ENCODE measurements at places on chromosomes 13 and 19.

DNA sequence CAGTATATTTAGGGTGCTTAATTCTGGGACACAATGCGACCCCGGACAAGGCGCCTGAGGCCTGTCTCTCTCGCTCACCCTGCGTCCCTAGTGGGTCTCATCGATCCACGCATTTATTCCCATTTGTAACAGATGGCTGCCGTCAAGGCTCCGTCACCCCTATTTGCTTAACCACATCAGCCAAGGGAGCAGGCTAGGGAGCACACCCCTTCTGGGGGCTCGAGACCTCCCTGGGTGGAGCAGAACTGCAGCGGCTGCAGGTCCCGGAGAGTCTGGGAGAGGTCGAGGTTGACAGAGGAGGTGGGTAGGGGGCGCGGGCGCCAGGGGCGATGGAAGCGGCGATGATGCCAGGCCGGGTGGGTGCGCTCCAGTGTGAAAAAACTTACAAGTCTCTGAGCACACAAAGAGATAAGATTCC lies 507 bp downstream of the ALG5 start:
- DNase-seq, result no peak

- DNase-seq, result no peak
Measured at GRCh38 chr13:105363261-105364190, 1171.9 kb downstream of the EFNB2 start.

DNA sequence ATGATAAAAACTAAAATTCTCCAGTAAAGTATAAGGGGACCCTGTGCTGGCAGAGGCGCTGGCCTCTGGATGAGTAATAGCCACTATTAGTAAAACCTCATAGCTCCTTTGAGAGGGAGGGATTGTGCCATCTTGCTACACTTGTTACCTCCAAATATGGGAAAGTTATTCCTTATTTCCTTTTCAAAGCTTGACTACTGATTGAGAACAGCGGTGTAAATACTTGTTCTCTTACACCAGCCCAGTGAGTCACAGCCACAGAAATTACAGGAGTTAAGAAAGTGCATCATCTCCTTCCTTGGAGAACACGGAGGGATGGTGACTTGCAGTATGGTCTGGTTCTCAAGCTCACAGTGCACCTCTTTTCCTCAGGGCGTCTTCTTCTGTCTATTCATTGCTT lies 379.0 kb downstream of the EFNB2 start:
- no peak for DNase-seq

GRCh38 chr13:31970231-31970930 lies 61.2 kb upstream of the FRY start:
- no peak for DNase-seq

DNA sequence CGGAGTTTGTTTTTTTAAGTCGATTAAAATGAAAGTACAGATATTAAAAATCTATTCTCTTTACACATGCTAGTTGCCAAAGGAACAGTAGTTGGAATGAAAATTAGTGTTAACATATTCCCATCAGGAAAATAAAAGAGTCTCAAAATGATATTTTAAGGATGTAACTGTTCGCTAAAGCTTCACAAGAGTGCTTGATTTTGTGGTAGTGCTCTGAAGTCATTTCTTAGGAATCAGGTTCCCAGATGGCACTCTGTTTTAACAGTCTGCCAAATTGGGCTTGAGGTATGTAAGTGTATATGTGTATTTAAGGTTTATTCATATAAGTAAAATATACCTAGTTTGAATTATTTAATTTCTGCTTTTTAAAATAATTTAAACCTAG lies 128.8 kb downstream of the LMO7 start:
- no peak for DNase-seq

DNA sequence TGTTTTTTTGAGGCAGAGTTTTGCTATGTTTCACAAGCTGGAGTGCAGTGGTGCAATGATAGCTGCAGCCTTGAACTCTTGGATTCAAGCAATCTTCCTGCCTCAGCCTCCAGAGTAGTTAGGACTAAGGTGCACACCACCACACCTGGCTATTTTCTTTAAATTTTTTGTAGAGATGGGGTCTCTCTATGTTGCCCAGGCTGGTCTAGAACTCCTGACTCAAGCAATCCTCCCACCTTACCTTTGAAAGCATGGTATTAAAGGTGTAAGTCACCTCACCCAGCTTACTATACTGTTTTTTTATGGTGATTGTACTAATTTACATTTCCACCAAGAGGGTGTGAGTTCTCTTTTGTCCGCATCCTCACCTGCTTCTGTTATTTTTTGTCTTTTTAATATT lies 110.0 kb downstream of the FREM2 start:
- DNase-seq, result no peak

- no peak for DNase-seq
Measured at GRCh38 chr19:19101540-19101939, 36.7 kb downstream of the TMEM161A start.

DNA sequence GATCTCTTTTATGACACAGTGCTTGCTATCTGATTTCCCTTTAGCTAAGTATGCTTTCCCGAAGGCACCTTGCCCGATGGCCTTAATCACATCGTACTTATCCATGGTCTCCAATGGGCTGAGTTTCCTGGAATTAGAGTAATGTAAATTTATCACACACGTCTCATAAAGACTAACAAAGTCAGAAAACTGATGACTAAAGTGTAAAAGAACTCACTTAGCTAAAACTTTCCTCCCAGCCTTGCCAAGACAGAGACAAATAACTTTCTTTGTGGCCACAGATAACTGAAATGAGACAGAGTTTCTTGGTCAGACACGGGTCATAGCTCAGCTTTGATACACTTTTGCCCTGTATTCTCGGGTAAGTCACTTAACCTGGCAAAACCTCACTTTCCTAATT lies 1.5 kb downstream of the NEK5 start:
- DNase-seq, result no peak

DNA sequence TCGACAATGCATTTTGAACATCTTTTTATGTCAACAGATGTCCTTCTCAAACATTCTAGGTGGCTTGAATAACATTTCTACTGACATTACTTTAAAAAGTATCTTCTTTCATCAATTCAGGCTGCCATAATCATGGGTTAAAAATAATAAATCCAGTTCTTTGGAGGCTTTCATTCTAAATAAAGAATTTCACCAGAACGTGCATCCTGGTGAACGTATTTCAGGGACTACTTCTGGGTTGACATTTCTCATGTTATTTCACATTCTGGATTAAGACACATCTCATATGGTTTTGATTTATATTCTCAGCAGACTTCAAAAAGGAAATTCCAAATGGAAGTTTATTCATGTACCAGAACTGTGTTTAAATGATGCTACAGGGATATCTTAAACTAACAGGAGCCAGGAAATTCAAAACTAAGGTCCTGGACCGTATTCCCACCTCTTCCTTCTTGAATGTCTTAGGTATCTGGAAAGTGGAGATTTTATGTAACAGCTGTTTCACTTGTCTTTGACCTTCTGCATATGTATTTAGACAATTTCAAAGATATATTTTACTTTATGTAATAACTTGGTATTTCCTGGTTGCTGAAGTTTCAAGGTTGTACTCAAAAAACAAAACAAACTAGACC lies 107.2 kb downstream of the STARD13 start:
- no peak for DNase-seq

DNA sequence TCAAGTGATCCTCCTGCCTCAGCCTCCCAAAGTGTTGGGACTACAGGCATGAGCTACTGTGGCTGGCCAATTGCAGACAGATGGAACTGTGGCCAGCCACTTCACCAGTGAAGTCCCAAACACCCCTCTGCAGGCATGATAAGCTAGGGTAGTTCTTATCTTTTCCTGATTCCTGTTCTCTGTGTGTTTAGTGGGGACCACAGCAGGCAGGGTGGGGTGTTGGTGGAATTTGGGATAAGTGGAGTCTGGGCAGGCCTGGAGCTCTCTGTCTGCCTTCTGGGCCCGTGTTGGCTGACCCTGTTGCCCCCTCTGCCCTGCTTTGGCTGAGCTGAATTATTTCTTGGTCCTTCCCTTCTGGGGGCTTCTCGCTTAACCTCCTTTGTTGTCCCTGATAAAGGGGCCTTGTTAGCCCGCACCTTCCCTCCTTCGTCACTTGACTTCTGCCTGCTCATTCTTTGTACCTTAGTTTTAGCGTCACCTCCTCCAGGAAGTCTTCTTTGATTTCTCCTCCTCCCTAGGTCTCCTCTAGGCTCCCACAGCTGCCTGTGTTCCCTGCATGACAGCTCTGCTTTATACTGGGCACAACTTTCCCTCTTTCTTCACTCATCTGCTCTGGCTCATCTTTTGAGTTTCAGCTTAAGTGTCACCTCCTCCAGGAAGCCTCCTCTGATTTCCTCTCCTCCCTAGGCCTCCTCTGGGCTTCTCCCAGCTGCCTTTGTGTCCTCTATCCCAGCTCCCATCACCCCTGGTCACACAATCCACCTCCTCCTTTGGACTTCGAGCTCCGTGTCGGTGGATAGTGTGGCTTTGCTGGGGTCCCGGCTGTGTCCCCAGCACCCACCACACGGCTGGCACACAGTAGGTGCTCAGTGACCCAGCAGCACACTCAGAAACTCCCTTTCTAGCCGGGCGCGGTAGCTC lies 1.7 kb upstream of the NCLN start:
- DNase-seq, result no peak

GRCh38 chr19:18023622-18024251 lies 15.8 kb downstream of the ARRDC2 start:
- DNase-seq, result no peak

DNA sequence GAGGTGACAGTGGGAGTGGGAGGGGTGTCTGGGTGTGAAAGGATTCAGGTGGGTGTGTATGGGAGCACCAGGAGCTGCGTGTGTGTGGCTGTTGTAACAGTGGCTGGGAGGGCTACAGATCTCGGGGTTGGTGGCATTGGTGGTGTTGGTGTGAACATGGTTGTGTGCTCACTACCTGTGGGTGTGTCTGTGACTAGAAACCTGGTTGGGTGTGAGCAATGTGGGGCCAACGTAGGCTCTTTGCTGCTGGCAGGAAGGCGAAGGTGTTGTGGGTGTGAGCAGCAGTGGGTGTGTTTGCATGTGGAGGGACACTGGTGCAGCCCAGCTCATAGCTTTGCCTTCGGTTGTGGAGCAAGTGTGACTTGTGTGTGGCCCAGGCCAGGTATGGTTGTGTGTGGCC lies 3.7 kb upstream of the NR2C2AP start:
- no peak for DNase-seq

- DNase-seq, result no peak
Measured at GRCh38 chr13:43303033-43303729, 279.8 kb downstream of the DNAJC15 start.

- DNase-seq, result no peak
Measured at GRCh38 chr13:27415116-27415515, 9.3 kb upstream of the GTF3A start.

GRCh38 chr19:55447421-55448174 lies 4.5 kb upstream of the SHISA7 start:
- DNase-seq, result no peak

DNA sequence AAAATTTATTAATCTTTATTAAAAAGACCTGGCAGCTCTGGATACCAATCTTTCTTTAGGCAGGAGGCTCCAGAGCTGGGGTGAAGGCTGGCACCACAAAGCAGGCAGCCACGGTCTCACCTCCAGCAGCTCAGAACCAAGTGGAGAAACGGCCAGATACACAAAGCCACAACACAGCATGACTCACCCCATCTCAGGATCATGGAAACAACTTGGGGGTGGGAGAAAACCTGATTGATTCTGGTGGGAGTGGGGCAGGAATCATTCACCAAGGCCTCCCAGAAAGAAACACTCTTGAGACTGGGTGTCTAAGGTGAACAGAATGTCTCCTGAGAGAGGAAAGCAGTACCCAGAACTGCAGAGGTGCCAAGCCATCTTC lies 64.2 kb downstream of the CRYL1 start:
- DNase-seq, result no peak

GRCh38 chr19:16118489-16119033 lies 6.9 kb downstream of the RAB8A start:
- DNase-seq, result peak; percentile 30

DNA sequence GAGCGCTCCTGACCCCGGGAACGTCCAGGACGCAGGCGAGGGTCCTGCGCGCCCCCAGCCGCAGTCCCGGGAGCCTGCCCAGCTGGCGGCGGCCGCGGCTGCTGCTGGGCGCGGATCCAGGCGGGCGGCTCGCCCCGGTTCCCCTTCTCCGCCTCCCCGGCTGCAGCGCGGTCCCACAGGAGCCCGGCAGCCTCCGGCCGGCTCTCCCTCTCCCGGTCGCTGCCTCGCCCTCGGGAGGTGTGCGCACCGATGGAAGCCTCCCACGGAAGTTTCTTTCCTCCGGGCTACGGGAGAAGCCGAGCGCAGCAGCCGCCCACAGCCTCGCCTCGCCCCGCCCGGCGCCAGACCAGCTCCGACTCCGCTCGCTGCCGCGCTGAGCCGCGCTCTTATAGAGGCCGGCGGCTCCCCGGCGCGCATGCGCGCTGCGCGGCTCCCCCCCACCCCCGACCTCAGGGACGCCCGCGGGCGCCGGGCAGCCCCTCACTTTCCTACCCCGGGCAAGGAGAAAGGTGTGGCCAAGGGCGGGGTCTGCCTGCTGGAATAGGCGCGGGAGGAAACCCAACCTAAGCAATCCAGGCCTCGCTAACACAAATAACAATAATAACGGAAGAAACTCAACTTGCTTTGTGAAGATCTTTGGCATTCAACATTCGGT lies at the start of gene SHISA2:
Gene SHISA2 (minus strand): TSS at position 360 of the 655 bp plus-strand sequence. CDS start 1,041 bp downstream, outside the sequence.
- peak; percentile 41 for DNase-seq

GRCh38 chr19:31506102-31506501 lies 156.9 kb upstream of the TSHZ3 start:
- DNase-seq, result no peak

DNA sequence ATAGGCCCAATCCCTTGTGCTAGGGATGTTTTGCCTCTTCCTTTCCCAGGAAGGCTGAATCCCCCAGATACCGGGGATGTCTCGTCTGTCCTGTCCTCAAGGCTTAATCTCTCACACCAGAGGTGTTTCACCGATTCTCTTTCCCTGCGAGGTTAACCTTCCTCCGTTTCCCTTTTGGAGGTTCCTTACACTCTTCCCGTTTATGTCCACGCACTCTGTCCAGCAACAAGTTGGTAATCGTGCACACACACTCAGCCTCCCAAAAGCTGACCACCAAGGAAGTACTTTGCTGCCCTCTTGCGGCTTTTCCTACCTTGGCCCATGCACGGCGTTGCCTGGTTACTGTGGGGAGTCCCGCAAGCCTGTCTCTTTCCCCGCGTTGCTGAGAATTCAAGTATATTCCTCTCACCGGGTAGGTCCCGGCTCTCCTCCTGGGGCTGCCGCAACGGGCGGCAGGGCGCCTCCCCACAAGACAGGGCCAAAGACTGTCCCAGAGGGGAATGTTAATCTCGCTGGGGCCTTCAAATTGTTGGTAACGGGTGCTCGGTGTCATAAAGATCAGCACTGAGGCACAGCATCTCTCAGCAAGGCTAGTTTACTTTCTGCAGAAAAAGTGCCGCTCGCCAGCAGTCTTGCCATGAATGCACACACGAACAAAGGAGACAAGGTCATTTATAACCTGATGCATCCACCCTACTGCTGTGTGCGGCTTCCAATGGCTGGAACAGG lies 36.7 kb upstream of the CD177 start:
- no peak for DNase-seq

- no peak for DNase-seq
Measured at GRCh38 chr13:82330499-82330898, 1551.8 kb downstream of the SLITRK1 start.

GRCh38 chr19:53982001-53982451 lies 9.4 kb upstream of the CACNG6 start:
- no peak for DNase-seq

DNA sequence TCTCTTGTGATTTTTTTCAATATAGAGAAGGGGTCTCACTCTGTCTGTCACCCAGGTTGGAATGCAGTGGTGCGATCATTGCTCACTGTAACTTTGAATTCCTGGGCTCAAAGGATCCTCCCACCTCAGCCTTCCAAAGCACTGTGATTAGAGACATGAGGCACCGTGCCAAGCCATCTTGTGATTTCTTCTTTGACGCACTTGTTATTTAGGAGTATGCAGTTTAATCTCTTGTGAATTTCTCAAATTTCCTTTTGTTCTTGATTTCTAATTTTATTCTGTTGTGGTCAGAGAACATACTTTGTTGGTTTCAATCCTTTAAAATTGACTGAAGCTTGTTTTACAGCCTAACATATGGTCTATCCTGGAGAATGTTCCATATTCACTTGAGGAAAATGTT lies 14.5 kb downstream of the IPO5 start:
- DNase-seq, result no peak

Measured in stimulated activated CD8-positive, alpha-beta memory T cell treated with anti-CD3 and anti-CD28 coated beads, Interleukin-4, amount 100 ng/mL, for 24 hours (primary cell).